Thyroid gland (tissue), 4 donors: ENCODE measurements at places on chromosomes 11 and 22. TPM values are rescaled to one million over a fixed set of nuclear protein-coding genes. Genes with fewer than 3 reads are reported as not detected.

The TEX12 gene
- not detected for total RNA-seq

The F2 gene
- not detected for total RNA-seq

The JOSD1 gene
- total RNA-seq = 46.7 TPM

The GP1BB gene
- 6.6 TPM for total RNA-seq

The TMEM121B gene
- total RNA-seq = 0.17 TPM

The ALKBH8 gene
- 7.4 TPM for total RNA-seq

The HPX gene
- not detected for total RNA-seq

The OR10V1 gene
- not detected for total RNA-seq

The LRRC4C gene
- 5.4 TPM for total RNA-seq

The SMIM35 gene
- total RNA-seq = not detected

The CHADL gene
- total RNA-seq = 7.2 TPM

The ALDH3B2 gene
- total RNA-seq = not detected

The OR51E2 gene
- not detected for total RNA-seq

The PRDM11 gene
- 8.6 TPM for total RNA-seq

The KCTD14 gene
- 13.2 TPM for total RNA-seq

The SMC1B gene
- not detected for total RNA-seq

The CNGA4 gene
- 0.39 TPM for total RNA-seq

The OR51B5 gene
- not detected for total RNA-seq

The OR4A16 gene
- total RNA-seq = not detected

The MUC6 gene
- total RNA-seq = not detected

The CSTPP1 gene
- 50.3 TPM for total RNA-seq

The IGLL5 gene
- not detected for total RNA-seq

The POU2AF3 gene
- not detected for total RNA-seq

The CCDC88B gene
- 2.8 TPM for total RNA-seq

The GDPD4 gene
- not detected for total RNA-seq

The ARVCF gene
- 34.5 TPM for total RNA-seq

The SYT13 gene
- 12.7 TPM for total RNA-seq

The TMPRSS13 gene
- 15.6 TPM for total RNA-seq

The IGF2 gene
- total RNA-seq = 9.9 TPM

The RFPL1 gene
- not detected for total RNA-seq

The KCNQ1OT1 gene
- 2.0 TPM for total RNA-seq

The MPEG1 gene
- 11.0 TPM for total RNA-seq

The NRIP3 gene
- total RNA-seq = 6.6 TPM

The OR51S1 gene
- total RNA-seq = not detected

The GLYAT gene
- not detected for total RNA-seq

The POU2AF1 gene
- total RNA-seq = not detected

The NLRP14 gene
- total RNA-seq = 0.11 TPM

The SLC22A8 gene
- not detected for total RNA-seq

The GGT5 gene
- total RNA-seq = 82.6 TPM

The C11orf24 gene
- total RNA-seq = 12.4 TPM

The B4GALNT4 gene
- 0.98 TPM for total RNA-seq

The LARGE2 gene
- 15.0 TPM for total RNA-seq
